ENCODE measurements at places on chromosomes 7 and 10.

- no peak for DNase-seq
Measured at GRCh38 chr10:122861711-122862161, 16.1 kb upstream of the CUZD1 start.

DNA sequence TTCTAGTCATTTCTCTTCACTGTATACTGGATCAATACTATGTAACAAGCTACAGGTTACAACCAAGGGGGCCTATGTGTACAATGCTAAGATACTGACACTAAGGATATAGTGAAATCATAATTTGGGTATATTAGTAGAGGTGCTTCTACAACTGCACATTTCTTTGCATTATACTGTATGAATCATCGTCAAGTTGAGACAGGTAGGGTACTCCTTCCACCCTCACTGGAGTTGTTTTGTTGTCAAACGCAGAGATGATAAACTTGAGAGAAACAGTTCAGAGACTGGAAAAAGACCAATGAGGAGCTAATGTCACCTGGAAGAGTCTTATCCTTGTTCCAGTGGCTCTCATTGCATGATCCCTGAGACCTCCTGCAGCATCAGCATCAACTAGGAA lies 208.2 kb upstream of the PRPS1L1 start:
- DNase-seq: no peak

DNA sequence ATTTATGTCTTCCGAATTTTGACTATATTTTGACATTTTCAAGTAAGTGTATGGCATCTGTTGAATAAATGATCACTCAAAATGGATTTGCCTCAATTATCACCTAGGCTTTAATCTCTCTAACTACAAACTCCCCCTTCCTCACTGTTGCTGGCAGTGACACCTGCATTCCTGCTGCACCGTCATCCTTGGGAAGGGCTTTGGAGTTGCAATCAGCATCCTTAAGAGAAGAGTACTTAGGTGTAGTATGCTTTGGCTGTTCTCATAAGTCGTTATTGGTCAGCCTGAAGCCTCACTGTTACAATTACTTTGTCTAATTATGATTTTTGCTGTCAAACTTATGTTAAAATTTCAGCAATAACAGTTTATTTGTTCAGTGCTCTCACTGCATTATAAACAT lies 415.0 kb downstream of the NRG3 start:
- DNase-seq: no peak

DNA sequence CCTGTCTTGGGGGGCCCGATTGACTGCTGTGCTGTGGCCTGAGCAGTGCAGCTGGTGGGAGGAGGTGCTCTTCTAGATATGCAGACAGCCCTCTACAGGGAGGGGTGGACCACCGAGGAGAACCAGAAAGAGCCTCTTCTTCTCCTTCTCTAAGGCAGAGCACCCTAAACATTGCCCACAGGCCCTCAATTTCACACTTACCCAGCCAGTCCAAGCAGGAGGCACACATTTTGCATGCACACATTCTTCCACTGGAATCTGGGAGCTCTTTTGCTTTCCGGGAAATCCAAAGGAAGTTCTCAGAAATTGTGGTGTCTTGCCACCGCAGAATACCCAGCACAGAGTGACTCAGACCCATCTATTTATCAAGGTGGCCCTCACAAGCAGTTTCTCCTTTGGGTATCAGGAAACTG lies 45.8 kb downstream of the EEPD1 start:
- no peak for DNase-seq

GRCh38 chr10:103870516-103870915 lies 15.1 kb upstream of the SH3PXD2A start:
- DNase-seq: no peak

DNA sequence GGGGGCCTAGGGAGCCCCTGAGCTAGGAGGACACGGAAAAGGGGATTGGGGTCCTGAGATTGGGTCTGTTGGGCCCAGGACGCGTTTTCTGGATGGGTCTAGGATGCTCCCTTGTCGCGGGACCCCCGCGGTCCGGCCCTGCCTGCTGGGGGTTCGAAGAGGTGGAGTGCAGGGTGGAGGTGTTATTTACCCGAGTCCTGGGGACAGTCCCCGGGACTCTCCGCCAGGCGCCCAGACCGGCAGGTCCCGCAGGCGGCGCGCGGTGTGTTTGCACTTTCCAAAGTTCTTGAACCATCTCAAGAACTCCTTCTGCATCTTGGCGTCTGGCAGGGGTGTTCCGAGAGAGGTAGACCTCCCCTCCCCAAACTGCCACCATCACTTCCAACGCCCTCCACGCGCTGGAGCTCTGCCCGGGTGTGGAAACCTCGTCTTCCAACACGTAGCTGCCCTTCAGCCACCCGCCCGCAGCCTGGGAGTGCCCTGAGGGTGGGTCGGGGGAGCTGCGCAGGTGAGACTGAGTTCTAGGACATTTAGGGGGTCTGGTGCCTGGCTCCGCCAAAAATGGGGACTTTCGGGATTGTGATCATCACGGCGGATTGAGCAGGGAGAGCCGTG lies 569 bp downstream of the CAV1 start:
- DNase-seq: no peak

DNA sequence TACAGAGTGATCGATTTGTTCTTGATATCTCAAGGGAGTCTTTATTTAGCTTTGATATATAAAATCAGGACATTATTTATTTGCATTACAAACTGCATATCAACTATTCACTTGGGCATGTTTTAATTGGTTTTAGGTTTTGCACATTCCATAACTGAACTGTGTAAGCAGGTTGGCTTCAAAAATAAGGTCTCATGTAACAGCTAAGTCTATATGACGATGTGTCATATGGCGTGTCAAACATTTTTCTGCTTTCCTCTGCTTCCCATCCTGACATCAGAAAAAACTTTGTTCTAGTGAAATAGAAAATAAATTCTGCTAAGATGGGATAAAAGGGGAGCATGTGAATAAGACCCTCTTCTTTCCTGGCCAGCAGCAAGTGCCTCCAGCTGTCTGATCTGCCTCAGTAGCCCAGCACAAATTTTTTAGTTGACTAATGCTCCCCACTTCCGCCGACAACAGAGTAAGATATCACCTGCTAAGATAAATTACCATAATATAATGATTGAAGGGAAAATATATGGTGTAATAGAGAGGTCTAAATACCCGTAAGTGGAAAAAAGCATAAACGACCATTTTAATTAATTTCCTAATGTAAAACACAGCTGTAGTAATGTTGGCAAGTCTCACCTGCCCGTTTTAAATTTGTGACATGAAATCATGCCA lies 180.5 kb downstream of the TAX1BP1 start:
- DNase-seq: no peak

- DNase-seq: no peak
Measured at GRCh38 chr7:144812379-144813283, 23.2 kb downstream of the TPK1 start.

- DNase-seq: no peak
Measured at GRCh38 chr7:18471476-18472160, 23.9 kb upstream of the HDAC9 start.

- DNase-seq: no peak
Measured at GRCh38 chr7:151087245-151088018, 1.2 kb downstream of the AGAP3 start.

DNA sequence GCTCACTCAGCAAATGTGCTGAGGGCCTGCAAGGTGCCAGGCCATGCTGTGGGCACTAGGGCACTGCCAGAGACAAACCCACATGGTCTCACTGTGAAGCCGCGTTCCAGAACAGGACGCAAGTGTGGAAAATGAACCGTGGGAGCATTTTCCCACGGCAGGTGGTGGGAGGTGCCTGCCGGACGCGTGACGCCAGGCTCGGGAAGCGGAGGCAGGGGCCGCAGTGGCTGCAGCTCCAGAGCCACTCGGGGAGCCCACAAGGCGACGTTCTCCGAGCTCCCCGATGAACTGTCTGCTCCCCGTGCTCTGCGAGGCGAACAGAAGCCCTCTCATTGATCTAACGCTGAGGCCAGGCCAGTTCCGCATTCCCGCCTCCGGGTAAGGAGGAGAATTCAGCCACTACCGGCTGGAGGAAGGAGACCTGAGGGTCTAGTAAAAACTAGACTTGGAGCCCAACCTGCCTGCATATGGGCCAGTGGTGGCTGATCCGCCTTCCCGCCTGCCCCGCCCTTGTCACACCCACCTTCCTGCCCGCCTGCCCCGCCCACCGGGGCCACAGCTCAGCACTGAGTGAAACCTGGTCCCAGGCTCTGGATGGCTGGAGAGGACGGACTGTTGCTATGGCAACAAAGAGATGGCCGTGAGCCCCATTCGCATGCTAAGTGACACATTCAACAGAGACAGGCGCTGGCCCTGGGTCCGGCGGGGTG lies 13.1 kb downstream of the ADGRA1 start:
- no peak for DNase-seq

- no peak for DNase-seq
Measured at GRCh38 chr10:125880719-125881118, 373 bp downstream of the DHX32 start.

- DNase-seq: no peak
Measured at GRCh38 chr7:28587211-28587610, 174.9 kb downstream of the CREB5 start.

GRCh38 chr10:86284355-86285105 lies 82.1 kb downstream of the GRID1 start:
- no peak for DNase-seq

GRCh38 chr7:16636555-16637101 lies 8.9 kb downstream of the ANKMY2 start:
- no peak for DNase-seq

DNA sequence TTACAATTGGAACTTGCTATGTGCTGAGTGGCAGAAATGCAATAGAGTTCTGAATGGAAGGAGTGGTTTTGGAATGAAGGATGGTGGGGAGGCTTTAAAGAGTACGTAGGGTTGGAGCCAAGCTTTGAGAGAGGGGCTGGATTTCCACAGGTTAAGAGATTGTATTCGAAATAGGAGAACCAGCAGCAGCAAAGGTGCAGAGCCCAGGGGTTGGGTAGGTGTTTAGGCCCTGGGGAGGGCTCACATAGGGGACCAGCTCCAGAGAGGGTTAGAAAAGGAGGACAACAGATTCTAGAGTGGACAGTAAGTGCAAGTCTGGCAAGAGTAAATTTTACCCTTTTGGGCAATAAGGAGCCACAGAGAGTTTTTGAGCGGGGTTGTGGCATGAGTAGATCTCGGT lies 297.2 kb downstream of the RPS24 start:
- DNase-seq: no peak

- DNase-seq: peak; percentile 21
Measured at GRCh38 chr7:132472463-132473120, 103.7 kb downstream of the PLXNA4 start.

DNA sequence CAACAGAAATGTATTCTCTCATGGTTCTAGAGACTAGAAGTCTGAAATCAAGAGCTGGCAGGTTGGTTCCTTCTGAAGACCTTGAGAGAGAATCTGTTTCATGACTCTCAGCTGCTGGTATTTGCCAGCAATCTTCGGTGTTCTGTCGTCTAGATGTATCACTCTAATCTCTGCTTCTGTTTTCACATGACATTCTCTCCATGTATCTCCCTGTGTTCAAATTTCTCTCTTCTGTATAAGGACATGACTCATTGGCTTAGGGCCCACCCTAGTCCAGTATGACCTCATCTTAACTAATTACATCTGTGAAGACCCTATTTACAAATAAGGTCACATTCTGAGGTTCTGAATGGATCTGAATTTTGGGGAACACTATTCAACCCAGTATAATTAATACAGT lies 82.3 kb downstream of the ANKRD7 start:
- no peak for DNase-seq

DNA sequence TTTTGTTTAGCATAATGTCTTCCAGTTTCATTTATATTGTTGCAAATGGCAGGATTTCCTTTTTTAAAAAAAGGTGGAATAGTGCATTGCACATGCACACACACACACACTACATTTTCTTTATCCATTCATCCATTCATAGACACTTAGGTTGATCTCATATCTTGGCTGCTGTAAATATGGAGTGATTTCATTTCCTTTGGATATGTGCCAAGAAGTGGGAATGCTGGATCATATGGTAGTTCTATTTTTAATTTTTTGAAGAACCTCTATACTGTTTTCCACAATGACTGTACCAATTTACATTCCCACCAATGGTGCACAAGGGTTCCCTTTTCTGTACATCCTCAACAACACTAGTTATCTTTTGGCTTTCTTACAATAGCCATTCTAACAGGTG lies 68.9 kb downstream of the EBLN1 start:
- DNase-seq: no peak

DNA sequence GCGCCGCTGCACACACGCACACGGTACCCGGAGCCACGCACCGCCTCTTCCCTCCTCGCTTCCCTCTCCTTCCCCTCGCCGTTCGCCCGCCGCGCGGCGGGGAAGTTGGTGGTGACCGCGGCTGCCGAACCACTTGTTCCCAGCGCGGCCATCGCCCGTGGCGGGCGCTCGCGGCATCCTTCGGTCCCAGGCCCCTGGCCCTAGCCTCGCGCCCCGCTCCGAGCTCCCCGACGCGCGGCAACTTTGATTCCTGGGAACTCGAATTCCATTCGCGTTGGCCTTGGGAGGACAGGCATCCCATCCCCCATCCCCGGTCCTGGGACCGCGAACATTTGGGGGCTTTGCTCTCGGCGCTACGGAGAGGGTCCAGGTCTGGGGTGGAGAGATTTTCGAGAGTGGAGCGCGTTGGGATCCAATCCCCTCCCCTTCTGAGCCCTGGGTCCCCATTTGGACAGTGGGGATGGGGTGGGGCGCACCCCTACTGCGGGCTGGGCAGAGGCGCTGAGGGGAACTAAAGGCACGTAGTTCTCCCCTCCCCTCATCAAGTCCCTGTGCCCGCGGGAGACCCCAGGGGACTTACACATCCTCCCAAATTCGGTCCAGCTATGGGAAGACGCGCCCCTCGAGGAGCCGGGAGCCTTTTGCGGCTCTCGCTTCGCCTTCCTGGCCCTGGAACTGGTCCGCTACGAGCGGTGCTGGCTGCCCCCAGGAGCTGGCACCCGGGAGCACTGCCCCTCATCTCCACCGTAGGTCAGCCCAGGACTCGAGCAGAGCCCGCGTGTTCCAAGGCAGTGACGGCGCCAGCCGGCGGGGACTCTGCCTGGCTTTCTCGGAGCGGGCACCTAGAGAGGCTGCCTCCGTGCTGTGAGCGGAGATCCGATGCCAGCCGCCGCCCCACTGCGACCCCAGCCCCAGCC lies 834 bp downstream of the CDH23 start:
- DNase-seq: no peak

DNA sequence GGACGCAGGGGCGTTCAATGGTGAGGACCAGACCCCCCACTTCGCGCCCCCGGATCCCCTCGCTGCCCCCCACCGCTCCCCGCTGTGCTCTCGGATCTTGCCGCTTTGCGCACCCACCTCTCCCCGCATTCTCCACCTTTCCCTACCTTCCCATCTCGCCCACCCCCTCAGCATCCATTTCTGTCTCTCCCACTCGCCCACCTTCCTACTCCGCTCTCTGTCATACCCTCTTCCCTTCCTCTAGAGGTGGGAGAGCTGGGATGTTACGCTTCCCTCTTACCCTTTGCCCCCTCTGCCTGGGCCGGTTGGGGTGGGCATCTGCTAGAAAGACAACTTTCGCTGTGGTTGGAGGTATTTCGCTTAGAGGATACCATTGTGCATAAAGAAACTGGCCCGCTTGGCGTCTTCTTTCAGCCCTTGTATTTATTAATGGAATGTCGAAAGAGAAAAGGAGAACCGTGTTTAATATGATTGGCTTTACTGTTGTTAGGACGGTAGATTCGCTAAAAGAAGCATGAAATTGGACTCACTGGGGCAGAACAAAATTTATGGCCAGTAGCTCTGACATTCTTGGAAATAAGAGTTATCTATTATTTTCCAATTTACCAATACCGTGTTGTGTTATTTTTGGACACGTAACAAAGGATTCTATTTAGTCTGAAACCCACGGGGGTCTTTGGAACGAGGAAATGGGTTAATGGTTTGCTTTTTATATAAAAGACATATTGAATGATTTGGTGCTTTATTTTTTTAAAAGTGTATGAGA lies 873 bp downstream of the PRKAR2B start:
- DNase-seq: no peak
